ENCODE measurements at places on chromosomes 16 and 17. TPM values are rescaled to one million over a fixed set of nuclear protein-coding genes. Genes with fewer than 3 reads are reported as not detected.

DNA sequence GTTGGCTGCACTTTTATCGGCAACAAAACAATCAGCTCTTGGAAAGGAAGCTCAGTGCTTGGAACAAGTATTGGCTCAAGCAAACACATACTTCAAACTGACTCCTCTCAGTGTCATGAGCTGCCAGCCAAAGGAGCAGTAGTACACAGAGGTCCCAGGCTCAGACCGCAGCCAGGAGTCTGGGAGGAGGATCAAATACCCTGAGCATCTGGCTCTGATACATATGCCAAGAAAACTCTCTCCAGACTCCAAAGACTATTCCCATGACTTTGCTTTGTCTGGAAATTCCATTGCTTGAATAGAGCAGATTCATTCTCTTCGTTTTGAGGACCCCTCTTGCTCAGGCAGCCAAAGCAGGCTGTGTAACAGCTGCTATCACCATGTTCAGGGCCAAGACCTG lies 501.6 kb upstream of the PSMD7 start:
- no peak for DNase-seq

SRL gene
- not detected for total RNA-seq

DNA sequence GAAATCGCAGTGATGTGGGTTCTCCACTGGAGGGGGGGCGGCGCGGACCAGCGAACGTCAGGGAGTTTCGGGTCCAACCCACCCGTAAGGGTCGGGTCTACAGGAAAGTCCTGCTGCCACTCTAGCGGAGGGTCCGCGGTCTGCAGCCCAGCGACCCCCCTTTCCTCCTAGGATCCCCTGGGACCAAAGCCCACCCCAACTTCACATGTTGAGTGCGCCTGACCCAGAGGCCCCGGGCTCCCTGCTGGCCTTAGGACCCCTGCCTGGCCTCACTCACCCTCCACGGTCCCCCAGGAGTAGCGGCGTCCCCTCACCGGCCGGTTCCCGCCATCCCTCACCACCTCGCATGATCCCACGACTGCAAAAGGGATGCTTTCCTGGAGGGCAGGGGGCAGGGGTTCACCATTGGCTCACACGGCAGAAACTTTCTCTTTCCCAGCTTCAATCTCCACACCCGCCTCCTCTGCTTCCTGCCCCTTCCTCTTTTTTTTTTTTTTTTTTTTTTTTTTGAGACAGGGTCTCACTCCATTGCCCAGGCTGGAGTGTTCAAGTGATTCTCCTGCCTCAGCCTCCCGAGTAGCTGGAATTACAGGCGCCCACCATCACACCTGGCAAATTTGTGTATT lies 3.1 kb downstream of the SEPTIN1 start:
- no peak for DNase-seq

DNA sequence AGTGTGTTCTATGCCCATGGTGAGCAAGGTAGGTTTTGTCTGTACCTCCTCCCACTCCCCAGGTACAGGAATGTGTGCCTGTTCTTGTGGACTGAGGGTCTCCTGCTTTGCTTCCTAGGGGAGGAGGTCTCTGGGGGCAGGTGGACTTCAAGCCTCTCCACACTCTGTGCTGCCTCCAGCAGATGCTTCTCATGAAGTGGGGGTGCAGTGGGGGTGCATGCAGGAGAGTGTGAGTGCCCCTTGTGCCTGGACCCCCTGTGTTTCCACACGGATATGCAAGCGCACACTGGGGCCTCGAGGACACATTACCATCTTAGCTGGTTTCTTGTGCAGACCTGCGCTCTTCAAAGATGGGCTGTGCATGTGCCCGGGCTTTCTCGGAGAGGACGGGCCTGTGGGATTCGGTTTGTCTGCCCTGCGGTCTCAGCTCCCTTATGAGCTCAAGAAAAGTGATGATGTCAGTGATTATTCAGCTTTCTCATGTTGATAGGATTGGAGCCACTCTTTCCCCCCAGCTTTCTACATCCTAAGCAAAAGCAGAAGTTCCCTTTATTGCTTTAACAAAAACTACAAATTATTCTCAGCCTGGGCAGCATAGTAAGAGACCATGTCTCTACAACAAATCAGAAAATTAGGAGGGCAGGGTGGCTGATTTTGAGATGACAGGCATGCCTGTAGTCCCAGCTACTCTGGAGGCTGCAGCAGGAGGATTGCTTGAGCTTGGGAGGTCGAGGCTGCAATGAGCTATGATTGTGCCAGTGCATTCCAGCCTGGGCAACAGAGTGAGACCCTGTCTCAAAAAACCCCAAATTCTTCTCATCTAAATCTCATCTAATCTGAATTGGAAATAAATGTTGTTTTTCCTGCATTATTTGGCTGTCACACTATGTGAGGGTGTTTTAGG lies 86.8 kb downstream of the RPTOR start:
- DNase-seq, result no peak
